ENCODE measurements at places on chromosomes 3 and 15. TPM values are rescaled to one million over a fixed set of nuclear protein-coding genes. Genes with fewer than 3 reads are reported as not detected.

The CACNA2D2 gene
- 9.9 TPM for total RNA-seq

The WDR6 gene
- 409 TPM for total RNA-seq

The MST1 gene
- 103 TPM for total RNA-seq

DNA sequence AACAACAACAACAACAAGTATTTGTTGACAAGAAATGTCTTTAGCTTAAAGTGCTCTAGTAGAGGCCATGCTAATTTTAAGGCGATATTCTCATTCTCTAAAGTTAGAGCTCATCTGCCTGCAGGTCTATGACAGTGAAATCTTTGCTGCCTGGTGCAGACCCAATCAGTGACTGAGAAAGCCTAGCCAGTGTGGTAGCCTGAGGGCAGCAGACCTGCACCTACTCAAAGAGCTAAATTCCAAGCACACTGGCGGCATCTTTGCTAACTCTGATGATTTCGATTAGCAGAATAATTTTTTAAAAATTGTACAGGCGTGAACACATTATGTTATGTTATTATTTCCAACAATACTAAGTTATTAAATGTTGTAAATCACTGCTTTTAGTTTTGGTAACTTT lies 228.8 kb upstream of the RGMA start:
- no peak overlapping the region for H3K27ac ChIP-seq
- peaks cover 18% of the 10 kb centered on the region for H3K4me1 ChIP-seq
- peaks cover 11% of the 10 kb centered on the region for H3K27me3 ChIP-seq

GRCh38 chr3:172553526-172554252 lies 30.5 kb upstream of the TNFSF10 start:
- no peak for DNase-seq
- H3K4me1 ChIP-seq: peaks cover 11% of the 10 kb centered on the region
- H3K36me3 ChIP-seq: no peaks in the 10 kb centered on the region
- H3K27ac ChIP-seq: no peak overlapping the region

- H3K27ac ChIP-seq: no peak overlapping the region
- H3K4me1 ChIP-seq: peaks cover 8% of the 10 kb centered on the region
- H3K36me3 ChIP-seq: no peaks in the 10 kb centered on the region
- H3K4me3 ChIP-seq: no peak overlapping the region
- H3K27me3 ChIP-seq: no peaks in the 10 kb centered on the region
- DNase-seq: no peak
These were observed 243.2 kb downstream of the UBE2E2 start for GRCh38 chr3:23446301-23446700.

DNA sequence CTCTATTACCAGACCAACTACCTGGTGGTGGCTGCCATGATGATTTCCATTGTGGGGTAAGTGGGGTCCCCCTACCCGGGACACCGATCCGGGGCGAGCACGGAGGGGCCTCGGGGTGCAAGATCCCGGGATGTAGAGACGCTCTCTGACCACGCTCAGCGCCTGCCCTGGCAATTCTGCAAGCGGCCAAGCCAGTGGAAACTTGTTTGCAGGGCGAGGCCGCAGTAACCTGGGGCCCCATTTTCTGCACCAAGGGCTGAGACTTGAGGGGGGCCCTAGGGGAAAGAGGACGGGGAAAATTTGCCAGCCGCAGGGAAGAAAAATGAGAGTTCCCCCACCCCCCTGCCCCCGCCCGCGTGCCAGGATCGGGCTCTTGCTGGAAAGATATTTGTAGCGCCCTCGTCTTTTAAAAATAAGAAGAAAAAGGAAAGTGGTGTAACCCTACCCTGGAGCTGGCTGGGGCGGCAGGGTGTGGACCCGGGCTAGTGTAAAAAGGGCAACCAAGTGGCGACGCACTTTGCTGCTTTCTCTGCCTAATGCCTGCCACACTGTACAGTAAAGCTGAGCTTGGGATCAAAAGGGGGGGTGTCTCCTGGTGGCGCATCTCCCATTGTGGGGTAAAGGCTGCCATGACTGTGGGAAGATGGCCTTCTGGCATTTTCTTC lies 563 bp downstream of the ARL6IP5 start:
- peak overlapping the region; percentile 94 for H3K27ac ChIP-seq
- H3K27me3 ChIP-seq: no peaks in the 10 kb centered on the region
- H3K4me1 ChIP-seq: peaks cover 55% of the 10 kb centered on the region
- no peak for DNase-seq

DNA sequence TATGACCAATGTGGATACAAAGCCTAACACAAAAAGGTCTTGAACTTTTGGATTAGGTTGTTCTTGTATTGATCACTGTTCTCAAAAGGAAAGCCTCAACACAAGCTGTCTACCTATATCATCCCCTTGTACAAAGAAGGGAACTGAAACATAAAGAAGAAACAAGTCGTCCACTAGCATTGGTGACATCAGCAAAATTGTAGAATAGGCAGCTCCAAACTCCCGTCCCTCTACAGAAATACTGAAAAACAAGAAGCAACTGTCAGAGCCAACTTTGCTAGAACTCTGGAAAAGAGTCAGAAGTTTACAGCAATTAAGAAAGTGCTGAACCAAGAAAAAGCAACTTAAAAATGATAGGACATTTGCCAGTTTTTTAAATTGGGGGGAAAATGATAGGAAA lies 7.5 kb upstream of the NR1I2 start:
- H3K36me3 ChIP-seq: peaks cover 6% of the 10 kb centered on the region
- no peaks in the 10 kb centered on the region for H3K4me1 ChIP-seq
- DNase-seq: no peak
- no peak overlapping the region for H3K4me3 ChIP-seq
- peaks cover 2% of the 10 kb centered on the region for H3K27me3 ChIP-seq

GRCh38 chr3:50515565-50516439 lies 12.4 kb upstream of the CACNA2D2 start:
- peaks cover 20% of the 10 kb centered on the region for H3K27me3 ChIP-seq
- peak overlapping the region; percentile 83 for H3K27ac ChIP-seq
- H3K4me1 ChIP-seq: peaks cover 51% of the 10 kb centered on the region
- DNase-seq: peak; percentile 84

The SLC22A14 gene
- total RNA-seq: 0.20 TPM

- H3K36me3 ChIP-seq: no peaks in the 10 kb centered on the region
- DNase-seq: no peak
These were observed 772.8 kb upstream of the LMCD1 start for GRCh38 chr3:7728566-7729519.

DNA sequence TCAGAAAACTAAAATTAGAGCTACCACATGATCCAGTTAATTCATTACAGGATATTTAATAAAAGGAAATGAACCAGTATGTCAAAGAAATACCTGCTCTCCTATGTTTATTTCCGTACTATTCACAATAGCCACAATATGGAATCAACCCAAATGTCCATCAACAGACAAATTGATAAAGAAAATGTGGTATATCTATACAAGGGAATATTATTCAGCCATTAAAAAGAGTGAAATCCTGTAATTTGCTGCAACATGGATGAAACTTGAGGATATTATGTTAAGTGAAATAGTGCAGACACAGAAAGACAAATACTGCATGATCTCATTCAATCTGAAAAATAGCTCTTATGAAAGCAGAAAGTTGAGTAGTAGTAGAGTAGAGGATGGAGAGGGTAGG lies 33.7 kb upstream of the ALCAM start:
- H3K4me1 ChIP-seq: no peaks in the 10 kb centered on the region
- H3K36me3 ChIP-seq: peaks cover 3% of the 10 kb centered on the region
- DNase-seq: no peak

DNA sequence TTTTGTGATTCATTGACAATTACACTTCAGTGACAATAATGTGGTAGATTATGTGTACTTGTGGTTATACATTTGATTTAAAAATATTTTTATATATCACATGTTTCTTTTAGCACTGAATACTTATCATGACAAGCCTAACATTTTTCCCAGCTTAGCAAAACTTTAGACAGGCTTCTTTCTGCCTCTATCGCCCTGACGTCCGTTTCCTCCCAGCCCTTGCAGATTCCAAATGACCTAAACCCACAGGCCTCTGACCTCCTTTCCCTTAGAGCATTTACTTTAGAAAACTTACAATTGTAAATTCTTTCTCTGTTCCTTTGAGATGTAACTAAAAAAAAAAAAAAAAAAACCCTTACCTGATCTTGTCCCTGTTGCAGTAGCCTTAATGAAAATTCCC lies 326.1 kb downstream of the UNC13C start:
- H3K4me1 ChIP-seq: no peaks in the 10 kb centered on the region
- no peak overlapping the region for H3K4me3 ChIP-seq
- H3K27ac ChIP-seq: no peak overlapping the region
- H3K36me3 ChIP-seq: no peaks in the 10 kb centered on the region
- DNase-seq: no peak

DNA sequence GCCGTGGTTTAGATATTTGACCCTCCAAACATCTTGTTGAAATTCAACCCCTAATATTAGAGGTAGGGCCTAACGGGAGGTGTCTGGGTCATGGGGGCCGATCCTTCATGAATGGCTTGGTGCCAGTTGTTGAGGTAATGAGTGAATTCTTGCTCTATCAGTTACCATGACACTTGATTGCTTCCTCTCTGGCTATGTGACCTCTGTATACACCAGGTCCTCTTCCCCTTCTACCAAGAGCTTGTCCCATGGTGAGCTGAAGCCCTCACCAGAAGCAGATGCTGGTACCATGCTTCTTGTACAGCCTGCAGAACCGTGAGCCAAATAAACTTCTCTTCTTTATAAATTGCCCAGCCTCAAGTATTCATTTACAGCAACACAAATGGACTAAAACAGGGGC lies 41.8 kb upstream of the TIPARP start:
- H3K27ac ChIP-seq: no peak overlapping the region
- H3K27me3 ChIP-seq: no peaks in the 10 kb centered on the region
- no peaks in the 10 kb centered on the region for H3K36me3 ChIP-seq
- no peak overlapping the region for H3K4me3 ChIP-seq
- DNase-seq: no peak
